ENCODE measurements at places on chromosomes 2 and 18.

GRCh38 chr2:33404321-33404720, 72.1 kb upstream of the RASGRP3 start:
- no peak for DNase-seq

DNA sequence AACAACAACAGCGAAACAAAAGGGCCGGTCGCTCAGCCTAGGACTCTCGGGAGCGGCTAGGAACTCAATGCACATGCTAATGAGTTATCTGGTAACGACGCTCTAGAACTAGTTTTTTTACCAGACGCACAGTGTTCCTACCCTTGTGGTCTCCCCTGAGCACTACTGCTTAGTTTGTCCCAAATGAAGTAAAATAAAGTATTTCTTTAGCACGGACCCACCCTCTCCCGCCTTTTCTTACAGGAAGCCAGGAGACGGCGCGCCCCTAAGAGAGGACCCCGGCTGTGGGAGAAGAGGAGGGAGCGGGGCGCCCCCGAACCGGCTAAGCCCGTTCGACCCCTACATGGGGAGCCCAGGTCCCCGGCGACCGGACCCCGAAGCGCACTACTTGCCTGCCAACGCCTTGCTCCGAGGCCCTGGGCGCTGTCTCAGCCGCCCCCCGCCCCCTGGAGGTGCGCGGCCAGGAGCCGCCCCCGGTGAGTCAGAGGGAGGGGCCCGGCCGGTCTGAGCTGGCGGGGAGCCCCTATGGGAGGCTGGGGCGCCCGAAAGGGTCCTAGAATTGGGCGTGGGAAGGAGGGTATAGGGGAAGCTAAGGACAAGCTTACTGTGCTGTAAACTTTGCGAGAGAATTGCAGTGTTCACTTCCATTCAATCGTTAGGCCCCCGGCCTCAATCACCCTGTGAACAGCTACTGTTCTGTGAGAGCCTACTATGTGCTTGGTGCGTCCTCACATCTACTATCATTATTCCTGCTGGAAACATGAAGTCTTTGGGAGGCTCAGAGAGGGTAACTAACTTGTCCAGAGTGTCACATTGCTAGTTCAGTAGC, 3.6 kb upstream of the CAPG start:
- peak; percentile 30 for DNase-seq

GRCh38 chr2:239294571-239295054, 106.2 kb downstream of the HDAC4 start:
- DNase-seq = no peak

DNA sequence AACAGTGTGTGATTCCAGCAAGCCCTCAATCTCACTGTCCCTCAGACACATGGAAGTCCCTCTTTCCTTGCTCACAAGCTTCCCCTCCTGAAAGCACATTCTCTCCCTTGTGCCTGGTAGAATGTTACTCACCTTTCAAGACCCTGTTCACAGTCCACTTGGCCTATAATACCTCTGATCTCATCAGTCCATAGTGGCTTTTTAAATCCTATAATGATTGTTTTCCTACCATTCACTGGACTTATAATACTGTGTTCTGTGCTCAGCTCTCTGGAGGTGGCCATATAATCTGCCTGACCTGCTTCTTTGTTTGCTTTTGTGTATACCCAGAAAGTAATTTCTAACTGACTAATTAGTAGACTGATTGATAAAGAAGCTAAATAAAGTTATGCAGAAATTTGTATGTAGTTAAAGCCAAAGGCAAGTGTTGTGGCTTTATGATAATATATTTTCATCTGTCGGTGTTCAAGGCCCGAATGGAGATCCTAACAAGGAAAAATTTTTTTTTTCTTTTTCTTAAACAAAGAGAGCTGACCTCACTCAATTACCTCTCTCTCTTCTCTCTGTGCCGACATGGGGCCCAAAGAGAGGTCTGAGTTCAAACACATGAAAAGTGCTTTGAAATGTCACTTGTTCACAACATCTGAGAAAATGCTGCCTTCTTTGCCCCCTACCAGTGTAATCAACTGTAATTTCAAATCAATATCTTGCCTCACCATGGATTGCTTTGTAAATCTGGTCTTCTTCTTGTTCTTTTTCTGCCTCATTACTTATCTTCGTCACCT, 1033.0 kb upstream of the PIK3C3 start:
- no peak for DNase-seq

DNA sequence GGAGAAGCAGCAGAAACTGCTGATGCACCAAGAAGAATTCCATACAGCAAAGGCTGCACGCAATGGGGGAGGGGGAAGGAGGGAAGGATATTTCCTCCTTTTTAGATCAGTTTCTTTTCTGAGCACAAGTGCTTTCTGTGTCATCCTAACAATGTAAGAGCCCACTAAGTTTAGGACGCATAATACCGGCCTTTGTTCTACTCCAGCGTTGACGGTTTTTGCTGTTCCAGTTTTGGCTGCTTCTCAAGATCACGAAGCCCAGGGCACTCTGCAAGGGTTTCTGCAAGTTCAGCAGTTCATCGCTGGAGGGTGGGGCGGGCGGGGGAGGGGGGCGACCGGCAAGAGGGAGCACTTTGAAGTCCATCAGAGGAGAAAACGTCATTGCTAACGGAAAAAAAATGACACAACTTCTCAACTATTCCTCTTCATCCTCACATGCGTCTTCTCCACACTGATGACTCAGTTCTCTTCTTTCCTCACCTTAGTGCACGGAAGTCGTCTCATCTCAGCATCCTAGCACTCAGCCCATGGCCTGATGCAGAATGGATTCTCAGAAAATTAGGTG, 8.7 kb downstream of the FAM178B start:
- DNase-seq = no peak
